ENCODE measurements at places on chromosomes 7 and 10.

GRCh38 chr7:117072620-117073118 is 119.4 kb downstream of the ST7 start:
- DNase-seq, result no peak

DNA sequence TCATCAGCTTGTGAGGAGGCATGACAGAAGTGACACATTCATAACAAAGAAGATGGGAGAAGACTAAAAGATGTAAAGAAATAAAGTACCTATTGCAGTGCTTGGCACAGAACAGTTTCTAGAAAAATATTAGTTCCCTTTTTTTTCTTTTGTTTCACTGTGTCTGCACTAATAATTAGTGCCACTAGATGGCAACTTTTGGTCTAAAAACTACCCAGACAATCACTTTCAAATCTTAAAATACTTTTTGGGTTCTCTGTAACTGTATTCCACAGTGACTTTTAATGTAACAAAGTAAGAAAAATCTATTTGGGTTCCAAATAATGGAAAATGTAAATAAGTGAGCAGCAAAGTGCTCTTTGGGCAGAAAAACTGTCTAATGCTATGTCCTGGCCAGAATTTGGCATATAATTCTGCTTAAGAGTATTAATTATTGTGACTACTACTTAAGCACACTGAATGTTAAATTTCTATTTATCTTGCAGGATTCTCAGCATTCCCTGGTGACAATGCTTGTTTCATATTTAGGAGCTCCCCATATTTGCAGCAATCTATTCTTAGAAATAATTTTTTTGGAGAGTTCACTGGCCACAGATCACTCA is 134.8 kb upstream of the KIF5B start:
- DNase-seq, result no peak

DNA sequence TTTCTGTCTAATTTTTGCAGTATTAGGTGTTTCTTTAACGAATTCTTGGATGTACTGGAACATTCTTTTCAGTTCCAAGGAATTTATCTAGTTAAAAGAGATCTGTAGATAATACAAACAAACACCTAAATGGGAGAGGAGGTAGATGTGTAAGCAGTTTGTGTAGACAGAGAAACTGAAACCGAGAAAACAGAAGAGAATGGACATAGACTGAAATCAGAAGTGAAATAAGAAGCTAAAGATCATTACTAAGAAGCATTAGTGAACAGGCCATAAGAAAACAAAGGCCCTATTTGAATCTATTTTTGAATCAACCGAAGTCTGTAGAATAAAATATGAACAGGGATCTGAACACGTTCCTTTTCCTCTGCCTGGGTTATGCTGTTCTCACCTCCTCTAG is 26.5 kb upstream of the TMEM229A start:
- no peak for DNase-seq

DNA sequence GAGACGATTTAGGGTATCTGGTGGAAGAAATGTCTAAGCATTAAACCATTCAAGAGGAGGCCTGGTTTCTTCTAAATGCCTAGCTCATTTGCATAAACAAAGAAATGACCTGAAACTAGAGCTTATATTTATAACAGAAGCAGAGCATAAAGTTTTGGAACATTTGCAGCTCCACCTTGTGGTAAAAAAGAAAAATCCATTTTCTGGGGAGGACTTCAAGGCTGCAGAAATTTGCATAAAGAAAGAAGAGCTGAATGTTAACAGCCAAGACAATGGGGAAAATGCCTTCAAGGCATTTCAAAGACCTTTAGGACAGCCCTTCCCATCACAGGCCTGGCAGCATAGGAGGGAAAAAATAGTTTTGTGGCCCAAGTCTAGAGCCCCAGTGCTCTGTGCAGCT is 362.0 kb downstream of the ZNF248 start:
- no peak for DNase-seq

DNA sequence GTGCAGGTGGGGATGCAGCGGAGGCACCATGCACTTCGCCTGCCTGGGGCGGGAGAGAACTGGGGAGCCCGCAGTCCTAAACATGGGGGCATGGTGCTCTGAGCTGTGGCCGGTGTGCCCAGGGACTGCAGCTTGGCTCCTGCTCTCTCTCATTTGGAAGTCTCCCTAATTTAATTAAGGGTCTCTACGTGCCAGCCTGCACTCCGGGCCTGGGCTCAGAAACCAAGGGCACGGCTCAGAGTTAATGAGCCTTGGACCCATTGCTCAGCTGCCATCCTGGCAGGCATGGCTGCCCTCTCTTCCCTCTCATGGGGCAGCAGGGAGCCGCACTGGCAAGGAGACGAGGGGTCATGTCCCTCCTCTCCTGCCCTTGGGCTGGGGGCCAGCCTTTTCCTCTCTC is 115.6 kb downstream of the CDH23 start:
- no peak for DNase-seq

- DNase-seq, result peak; percentile 21
Observed at GRCh38 chr10:35335133-35336083, 901 bp upstream of the CCNY start.

GRCh38 chr7:80847027-80847426 is 71.8 kb downstream of the SEMA3C start:
- no peak for DNase-seq

DNA sequence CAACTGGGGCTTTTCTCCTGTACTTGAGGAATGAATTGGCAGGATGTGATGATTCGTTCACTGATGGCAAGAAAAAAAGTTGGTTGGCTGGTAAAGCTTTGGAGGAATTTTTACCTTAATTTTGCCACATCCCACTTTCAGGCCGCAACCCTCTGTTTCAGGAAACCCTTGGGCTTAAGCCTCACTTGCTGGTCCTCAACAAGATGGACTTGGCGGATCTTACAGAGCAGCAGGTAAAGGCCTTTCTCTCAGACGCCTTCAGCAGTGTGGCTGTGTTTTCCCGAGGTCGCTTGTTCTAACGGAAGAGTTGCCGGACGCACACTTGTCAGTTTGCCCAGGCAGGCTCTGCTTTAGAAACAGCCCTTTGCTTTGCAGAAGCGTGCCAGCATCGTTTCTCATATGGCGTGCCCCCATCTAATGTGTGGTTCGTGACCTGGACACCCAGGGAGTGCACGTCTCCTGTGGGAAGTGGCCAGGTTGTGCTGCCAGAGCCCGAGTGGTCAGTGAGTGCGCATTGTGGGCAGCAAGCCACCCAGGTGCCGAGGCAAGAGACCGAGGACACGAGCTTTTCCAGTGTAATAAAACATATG is 2.2 kb downstream of the MTG1 start:
- DNase-seq, result no peak

GRCh38 chr10:103901299-103901698 is 16.7 kb downstream of the STN1 start:
- no peak for DNase-seq
